ENCODE measurements at places on chromosomes 12 and 14.

- DNase-seq: no peak
Measured at GRCh38 chr14:54532111-54533012, 22.7 kb downstream of the CGRRF1 start.

- DNase-seq: no peak
Measured at GRCh38 chr12:273382-273781, 10.7 kb upstream of the SLC6A13 start.

DNA sequence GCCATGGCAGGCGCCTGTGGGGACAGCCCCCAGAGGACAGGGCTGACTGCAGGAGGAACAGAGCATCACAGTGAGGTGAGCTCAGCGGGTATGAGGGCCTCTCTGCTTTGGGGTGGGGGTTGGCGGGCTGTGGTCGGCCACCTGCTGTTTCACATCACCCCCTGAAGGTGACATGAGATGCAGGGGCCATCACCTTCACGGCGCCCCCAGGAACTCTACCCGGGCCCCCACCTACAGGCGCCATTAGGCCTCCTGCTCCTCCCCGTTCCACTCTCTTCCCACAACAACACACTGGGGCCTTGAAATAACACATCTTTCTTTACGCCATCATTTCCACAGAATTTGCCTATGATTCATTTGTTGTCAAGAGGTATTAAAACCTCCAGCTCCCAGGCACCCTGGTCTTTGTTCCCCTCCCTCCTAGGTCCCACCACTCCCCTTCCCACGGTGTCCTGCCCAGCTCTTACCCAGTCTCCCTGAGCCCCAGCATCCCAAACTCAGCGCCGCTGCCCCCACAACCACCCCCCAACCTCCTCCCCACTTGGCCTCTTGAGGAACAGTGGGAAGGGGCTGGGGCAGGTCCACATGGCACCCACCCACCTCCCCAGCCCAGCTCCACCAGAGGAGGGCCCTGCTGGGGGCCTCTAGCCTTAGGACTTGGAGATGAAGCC lies 12.7 kb upstream of the HDAC7 start:
- no peak for DNase-seq

- no peak for DNase-seq
Measured at GRCh38 chr12:93896427-93896826, 219.3 kb downstream of the CRADD start.
